ENCODE measurements at places on chromosomes 5 and 9.

DNA sequence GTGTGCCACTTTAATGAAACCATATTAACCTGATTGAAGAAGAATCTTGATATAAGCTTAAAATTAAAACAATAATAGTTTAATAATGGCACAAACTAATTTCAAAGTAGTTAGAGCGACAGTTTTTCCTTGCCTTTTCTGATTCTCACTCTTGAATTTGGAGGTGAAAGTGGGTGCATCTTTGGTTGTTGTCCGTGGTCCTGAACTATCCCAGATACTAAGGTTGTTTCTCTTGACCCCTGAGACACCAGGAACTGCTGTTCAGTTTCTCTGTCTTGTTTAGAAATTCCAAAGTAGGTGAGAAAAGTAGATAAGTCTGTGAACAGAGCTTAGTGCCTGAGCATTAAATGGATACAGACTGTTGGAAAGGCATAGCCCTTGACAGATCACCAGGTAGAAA lies 274.7 kb downstream of the FBXL7 start:
- DNase-seq: no peak

DNA sequence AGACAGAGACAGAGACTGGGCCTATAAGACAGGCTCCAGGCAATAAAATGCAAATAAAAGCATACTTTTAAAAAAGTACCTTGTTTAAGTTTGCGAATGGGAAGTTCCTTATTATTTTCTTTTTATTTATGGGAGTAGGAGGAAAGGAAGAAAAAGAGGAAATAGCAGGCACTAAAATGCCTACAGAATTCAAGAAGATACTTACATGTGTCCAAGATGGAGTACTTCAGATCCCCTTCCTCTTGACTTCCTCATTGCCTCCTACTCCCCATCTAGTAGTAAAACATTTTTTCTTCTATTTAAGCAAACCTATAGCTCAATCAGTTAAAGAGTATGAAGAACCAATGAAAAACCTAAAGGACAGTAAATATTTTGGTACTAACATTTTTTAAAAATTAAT lies 24.8 kb downstream of the GKAP1 start:
- DNase-seq: no peak

- no peak for DNase-seq
Measured at GRCh38 chr9:18459962-18460584, 13.9 kb upstream of the ADAMTSL1 start.

DNA sequence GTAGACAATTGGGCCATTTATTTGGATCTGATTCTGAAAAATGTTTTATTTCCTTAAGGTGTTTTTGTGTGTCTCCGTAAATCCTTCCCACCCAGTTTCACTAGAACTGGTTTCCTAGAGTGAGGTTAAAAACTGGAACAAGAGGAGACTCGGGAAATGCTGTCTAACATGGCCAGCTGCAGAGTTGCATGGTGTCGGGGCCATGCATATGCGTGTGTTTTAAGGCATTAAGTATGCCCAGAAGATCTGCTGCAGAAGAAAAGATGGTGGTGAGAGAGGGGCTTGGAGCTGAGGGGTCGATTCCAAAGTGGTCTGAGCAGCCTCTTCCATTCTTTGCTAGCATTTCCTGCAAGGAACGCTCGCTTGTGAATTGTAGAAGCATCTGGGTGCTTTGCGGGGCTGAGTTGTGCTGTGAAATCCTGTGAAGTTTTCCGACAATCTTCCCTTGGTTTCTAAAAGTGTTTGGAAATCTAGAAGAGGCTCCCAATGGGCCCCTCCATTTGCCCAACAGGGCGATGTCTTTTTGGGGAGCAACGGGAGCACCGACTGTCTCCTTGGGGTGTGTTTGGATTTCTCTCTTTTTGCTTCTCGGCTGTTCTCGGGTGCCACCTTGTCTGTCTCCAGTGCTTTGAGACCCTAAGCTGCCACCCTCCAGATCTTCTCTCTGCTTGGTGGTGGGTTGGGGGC lies 113.8 kb downstream of the COL5A1 start:
- no peak for DNase-seq

- no peak for DNase-seq
Measured at GRCh38 chr5:56681346-56681745, 134.0 kb upstream of the MAP3K1 start.

DNA sequence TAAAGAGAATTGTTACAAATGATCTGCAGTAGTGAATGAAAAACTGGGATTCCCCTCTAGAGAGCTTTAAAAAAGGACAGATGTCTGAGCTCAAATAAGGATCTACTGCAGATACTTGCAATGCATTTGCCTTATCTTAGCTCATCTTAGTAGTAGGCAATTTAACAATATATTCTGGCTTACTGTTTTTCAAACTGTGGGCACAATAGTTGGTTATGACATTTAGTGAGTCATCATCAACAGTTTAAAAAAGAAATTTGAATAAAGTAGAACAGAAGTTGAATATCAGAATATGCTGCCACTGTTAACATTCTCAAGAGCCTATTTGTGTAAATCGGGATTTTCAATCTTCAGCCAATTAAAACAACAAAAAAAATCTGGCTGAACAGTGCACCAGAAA lies 6.7 kb upstream of the CAST start:
- no peak for DNase-seq

GRCh38 chr5:135112008-135112725 lies 78.1 kb upstream of the PITX1 start:
- no peak for DNase-seq

DNA sequence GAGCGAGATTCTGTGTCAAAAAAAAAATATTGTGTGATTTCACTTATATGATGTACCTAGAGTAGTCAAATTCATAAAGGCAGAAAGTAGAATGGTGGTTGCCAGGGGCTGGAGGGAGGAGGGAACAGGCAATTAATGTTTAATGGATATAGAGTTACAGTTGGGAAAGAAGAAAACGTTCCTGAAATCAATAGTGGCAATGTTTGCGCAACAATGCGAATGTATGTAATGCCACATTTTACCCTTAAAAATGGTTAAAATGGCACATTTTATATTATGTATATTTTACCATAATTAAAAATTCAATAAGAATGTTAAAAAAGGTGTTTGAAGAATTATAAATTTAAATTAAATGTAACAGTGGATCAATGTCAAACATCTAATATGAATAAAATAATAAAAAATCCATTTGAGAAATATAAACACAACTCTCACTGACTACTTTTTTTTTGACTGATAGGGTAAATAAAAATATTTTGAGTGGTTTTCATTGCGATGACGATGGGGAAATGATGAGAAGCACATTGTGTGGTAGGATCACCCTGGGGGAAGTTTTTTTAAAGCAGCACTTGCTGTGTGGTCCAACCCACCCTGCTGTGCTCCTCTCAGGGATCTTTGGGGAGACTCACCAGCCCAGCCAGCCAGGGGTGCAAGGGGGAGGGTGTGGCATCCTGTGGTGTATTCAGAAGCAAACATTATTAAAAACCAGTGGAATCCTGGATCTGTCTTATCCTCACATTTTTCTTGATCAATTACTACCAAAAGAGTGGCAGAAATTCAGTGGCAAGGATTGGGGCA lies 4.3 kb downstream of the FYB1 start:
- DNase-seq: no peak

DNA sequence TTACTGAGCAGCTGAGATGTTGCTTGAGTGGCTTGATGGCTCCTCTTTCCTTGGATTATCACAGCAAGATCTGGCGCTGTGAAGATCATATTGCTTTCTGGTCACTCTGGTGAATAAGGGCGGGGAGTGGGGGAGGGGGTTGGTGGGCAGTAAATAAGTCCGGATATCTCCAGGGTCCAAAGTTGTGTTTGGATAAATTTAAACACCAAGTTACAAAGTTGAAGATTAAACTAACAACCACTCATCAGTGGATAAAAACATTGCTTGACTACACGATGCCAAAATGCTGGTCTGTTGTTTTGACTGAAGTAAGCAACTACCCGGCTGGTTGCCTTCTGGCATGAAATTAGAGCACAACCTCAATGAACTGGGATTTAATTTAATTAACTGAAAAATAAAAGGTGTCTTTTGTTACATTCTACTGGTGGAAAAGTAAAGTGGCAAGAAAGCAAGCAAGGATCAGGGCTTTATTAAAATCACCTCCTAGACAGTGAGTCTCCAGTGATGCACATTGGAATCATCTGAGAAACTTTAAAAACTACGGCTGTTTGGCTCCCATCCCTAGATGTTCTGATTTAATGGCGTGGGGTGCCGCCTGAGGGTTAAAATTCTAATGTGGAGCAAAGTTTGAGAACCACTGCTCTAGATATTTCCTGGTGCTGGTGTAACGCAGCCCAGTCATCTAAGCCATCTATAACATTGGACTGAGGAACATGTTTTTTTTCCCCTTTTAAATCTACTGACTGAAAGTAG lies 86.7 kb upstream of the AGXT2 start:
- no peak for DNase-seq

GRCh38 chr5:65482296-65482735 lies 596 bp upstream of the ADAMTS6 start:
- no peak for DNase-seq

DNA sequence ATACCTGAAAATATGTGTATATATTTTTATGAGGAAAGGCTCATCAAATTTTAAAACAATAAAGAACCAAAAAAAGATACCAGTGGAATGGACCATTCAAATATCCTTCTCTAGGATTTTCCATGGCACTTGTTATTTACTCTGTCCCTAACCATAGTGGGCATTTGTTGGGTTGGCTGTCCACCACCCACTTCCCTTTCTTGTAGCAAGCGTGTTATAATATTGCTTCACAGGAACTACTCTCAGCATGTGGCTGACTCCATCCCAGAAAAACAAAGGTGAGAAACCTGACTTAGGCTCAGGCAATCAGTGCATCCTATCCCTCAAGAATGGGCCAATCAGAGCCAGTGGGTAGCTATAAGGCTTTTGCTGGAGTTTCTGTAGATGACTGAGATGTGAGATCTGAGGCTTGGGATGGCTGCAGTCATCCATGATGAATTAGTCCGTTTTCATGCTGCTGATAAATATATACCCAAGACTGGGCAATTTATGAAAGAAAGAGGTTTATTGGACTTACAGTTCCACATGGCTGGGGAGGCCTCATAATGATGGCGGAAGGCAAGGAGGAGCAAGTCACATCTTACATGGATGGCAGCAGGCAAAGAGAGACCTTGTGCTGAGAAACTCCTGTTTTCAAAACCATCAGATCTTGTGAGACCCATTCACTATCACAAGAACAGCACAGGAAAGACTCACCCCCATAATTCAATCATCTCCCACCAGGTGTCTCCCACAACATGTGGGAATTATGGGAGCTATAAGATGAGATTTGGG lies 17.2 kb downstream of the C5orf63 start:
- no peak for DNase-seq

- no peak for DNase-seq
Measured at GRCh38 chr9:136848393-136849037, 694 bp upstream of the PHPT1 start.

DNA sequence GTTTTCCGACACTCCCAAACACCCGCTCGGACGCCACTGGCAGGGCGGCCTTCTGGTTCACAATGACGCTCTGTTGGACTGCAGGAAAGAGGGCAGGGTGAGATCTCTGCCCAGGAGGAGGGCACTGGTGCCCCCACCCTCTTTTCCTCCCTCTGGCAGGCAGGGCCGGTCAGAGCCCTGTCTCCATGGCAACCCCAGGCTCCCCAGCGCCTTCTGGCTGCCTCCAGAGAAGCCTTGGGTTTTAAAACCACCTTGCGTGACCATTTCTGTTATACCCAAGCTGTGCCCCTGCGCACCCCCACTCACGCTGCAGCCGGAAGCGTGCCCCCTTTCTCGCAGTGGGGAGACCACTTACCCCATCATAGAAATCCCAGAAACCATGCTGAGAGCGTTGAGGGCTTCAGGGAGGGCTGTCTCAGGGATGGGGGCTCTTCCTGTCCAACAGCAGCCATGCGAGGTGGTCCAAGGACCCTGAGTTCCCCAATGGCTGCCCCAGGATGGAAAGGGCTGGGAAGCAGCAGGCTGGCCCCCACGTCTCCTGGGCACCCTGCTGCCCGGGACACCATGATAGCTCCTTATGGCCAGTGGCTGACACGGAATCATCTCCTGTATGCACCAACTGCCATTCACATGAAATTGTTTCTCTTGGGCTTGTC lies 7.3 kb downstream of the C9orf50 start:
- DNase-seq: no peak

DNA sequence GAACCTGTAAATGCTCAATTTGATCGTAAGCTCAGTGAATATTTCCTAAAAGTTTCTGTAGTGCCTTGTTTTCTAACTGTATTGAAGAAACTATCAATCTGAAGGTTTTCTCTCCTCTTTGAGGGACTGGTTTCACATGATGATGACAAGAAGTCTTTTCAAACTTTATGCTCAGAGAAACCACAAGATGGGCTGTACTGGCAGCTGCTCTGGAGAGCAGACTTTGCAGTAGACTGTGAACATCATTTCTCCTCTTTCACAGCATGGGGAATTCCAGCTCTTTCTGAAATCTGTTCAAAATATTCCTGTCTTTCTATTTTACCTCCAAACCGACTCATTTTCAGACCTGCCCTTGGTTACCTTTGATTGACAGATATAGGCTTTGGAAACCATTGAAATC lies 194.4 kb downstream of the IZUMO3 start:
- no peak for DNase-seq

DNA sequence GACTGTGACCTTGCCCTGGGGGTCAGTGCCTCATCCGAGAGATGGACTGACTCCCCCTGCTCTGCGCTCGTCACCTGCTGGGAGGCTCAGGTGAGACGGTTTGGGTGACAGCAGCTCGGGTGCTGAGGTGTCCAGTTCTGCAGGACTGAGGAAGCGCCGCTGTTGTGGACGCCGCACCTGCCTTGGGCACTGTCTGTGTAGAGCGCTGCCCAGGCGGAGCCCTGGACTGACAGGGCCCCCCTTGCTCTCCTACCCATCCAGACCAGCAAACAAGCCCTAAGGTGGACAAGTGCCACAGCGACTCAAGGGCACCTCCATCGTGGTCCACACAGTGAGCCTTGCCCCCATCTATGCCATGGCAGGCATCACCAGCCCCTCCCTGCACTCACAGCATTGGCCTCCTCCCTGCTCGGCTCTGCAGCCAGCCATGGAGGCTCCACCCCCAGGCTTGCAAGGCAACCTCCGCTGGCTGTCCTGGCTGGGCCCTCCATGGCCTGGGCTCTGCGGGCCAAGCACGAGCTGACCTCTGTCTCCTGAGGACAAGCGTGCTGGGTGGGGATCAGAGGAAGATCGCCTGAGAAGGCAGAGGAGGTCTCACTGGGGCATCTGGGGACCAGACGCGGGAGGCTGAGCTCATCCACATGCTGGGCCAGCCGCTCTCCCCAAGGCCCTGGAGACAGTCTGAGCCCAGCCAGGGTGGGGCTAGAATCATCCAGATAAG lies 87.1 kb upstream of the COL5A1 start:
- no peak for DNase-seq

DNA sequence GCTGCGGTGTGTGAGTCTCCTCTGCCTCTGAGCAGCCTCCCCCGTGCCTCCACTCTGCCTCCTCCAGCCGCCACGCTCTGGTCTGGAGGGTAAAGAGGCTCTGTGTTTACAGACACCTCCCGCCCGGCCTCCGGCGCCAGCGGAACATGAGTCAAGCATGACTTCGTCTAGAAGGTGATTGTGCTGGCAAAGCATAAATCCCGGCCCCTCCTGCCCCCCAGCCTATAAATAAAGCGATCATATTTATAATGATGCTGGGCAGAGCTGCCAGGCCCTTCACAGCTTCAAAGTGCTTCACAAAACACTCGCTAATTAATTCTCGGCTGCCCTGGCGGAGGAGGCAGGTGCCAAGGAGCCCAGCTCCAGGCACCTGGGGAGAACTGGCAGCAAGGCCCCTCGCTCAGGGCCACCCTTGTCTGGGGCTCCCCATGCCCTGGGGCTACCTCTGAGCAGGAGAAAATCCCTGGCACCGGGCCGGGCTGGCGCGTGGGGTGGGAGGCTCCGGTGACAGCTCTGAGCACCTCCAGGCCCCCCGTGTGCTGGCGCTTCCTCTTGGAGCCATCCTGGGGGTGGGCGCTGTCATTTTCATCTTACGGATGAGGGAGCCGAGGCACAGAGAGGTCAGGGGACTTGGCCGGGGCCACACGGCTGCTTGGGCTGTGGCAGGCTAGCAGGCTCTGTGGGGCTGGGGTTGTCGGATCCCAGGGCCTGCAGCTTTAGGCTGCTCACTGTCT lies 87.8 kb downstream of the RXRA start:
- DNase-seq: peak; percentile 55

All from adrenal gland (tissue), 19 donors.